ENCODE measurements at places on chromosomes 11 and 22.

DNA sequence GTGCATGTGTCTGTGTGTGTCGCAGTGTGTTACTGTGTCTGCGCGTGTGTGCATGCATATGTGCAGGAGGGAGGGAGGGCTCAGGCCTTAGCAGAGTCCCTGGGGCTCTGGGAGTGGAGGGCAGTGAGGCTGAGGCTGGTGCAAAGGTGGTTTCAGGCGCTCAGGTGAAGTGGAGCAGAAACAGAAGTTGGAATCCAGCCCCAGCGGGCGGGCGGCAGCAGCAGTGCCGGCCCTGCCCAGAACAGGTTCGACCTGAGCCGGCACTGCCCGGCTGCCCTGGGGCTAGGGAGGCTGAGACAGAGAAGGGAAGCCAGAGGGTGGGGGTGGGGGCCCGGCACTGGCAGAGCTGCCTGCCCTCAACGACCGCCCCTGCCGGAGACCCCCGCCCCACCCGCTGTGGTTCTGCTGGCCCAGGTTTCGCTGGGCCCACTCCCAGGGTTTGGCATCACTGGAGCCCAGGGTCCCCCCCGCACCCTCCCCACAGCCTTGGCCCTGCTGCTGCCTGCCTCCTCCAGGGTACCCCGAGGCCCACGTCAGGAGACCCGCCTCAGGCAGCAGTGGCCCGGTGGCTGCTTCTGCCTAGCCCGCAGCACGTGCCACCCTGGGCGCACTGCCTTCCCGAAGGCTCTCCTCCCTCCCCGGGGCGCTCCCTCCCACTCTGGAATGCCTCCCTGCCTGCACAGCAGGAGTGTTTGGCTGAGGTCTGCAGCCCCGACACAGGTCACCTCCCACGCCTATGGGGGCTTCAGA is 13.3 kb downstream of the ASCL2 start:
- DNase-seq: peak; percentile 85

DNA sequence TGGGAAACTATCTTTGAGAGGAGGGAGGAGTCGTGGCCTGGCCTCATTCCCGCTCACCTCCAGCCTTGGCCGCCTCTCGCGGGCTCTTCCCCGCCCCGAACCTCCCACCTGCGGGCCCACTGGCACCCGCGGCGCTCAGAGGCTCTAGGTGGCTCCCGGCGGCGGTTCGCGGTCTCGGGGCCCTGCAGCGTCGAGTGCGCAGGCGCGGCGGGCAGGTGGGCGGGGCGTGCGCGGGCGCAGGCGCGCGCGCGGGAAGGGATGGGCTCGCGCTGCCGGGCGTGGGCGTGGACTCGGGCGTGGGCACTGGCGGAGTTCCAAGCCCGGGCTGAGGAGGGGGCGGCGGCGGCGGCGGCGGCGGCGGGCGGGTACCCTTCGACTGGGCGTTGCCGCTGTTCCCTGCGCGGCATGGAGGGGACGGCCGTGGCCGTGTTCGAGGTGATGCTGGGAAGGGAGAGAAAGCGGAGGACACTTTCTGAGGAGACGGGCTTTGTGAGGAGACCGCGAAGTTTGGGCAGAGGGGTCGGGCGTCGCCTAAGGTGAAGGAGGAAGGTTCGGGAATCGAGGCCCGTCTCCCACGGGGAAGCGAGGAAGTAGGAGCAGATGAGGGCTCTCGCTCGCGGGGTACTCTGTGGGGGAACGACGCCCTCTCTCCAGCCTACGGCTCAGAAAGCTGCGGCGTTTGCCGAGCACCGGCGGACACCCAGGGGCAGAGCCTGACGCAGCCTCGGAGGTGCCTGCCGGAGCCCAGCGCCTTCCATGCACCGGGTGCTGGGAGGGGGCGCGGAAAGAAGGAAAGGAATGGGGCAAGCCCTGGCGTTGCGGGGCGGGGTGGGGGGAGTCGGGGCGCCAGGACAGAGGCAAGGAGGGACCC is 15.7 kb upstream of the SPTBN2 start:
- DNase-seq: peak; percentile 74

- no peak for DNase-seq
Measured at GRCh38 chr11:17691976-17692375, 27.4 kb upstream of the MYOD1 start.

DNA sequence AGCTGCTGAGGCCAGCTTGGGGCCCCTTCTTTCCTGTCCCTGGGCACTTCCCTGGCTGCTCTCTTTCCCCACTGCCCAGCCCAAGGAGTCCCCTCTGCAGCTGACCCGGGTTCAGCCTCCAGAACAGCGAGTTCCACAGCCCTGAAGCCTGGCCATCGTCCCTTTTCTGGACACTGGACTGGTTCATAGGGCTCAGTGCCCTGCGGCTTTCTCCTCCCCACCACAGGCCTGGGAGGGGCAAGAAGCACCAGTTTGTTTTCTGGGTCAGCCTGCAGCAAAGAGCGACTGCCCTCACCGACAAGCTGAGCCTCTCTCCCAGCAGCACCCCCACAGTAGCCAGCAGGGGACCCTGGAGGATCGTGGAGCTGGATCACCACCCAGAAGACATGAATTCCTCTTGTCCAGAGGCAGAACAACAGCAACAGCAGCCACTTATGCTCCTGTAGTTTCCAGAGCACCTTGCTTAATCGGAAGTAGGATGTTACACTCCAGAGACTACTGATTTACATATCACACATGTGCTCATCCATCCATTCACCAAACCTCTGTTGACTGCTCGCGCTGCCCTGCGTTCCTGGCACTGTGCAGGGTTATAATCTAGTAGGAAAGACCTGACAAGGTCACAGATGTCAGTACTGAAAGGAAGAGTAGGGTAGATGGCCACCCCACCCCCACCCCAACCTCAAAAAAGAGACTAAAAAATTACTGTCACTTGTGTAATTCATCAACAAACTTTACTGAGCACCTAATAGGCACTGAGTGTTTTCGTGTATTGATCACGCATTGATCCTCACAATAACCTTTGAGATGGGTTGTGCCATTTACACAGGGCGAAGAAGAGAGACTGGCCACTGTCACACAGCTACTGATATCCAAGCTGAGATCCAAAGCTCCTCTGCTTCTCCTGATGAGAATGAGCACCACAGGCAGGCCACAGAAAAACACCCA is 13.0 kb upstream of the CXCR5 start:
- peak; percentile 67 for DNase-seq

GRCh38 chr22:41381329-41382097 is at the start of gene TEF:
Gene TEF (plus strand): TSS chr22:41381942. CDS start chr22:41382045, 103 bp downstream.
- DNase-seq: peak; percentile 98

DNA sequence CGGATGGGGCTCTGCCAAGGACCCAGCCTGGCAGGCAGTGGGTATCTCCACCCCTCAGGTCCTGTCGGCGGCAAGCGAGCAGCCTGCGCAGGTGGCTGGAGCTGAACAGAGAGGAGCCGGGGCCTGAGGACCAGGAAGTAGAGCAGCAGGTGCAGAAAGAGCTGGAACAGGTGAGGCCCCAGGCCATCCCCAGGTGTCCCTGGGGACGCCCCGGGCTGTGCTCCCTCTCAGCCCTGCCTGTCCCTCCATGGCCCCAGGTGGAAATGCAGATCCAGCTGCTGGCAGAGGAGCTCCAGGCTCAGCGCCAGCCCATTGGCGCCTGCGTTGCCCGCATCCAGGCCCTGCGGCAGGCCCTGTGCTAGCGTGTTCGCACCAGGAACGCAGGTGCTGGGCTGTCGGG is 44.0 kb downstream of the PISD start:
- DNase-seq: no peak
